ENCODE measurements at places on chromosomes 1 and 21. TPM values are rescaled to one million over a fixed set of nuclear protein-coding genes. Genes with fewer than 3 reads are reported as not detected.

NFYC gene
- total RNA-seq, result 44.4 TPM

GBP1 gene
- total RNA-seq, result 4.9 TPM

VCAM1 gene
- 0.27 TPM for total RNA-seq

OR2M3 gene
- not detected for total RNA-seq

NRDC gene
- 54.8 TPM for total RNA-seq

TARS2 gene
- total RNA-seq, result 35.7 TPM

ATP1A4 gene
- total RNA-seq, result not detected

AIM2 gene
- total RNA-seq, result 9.0 TPM

ALDH9A1 gene
- 81.9 TPM for total RNA-seq

NAV1 gene
- 22.3 TPM for total RNA-seq

ABL2 gene
- 63.3 TPM for total RNA-seq

DCDC2B gene
- total RNA-seq, result not detected

PLK3 gene
- total RNA-seq, result 34.2 TPM

CAMK2N1 gene
- total RNA-seq, result 6.0 TPM

KRTAP13-4 gene
- total RNA-seq, result not detected

HRNR gene
- total RNA-seq, result not detected

MARK1 gene
- total RNA-seq, result 3.4 TPM

GPR61 gene
- not detected for total RNA-seq

KRTAP13-2 gene
- total RNA-seq, result not detected

ASPM gene
- 59.8 TPM for total RNA-seq

ITLN2 gene
- total RNA-seq, result 0.15 TPM

RPTN gene
- total RNA-seq, result not detected

MFAP2 gene
- total RNA-seq, result 131 TPM

GSTM5 gene
- not detected for total RNA-seq

PTPN7 gene
- not detected for total RNA-seq

KCNJ15 gene
- total RNA-seq, result 0.19 TPM

PRKAA2 gene
- total RNA-seq, result 2.0 TPM

PTPN22 gene
- 1.7 TPM for total RNA-seq

RIPPLY3 gene
- not detected for total RNA-seq

XCL1 gene
- total RNA-seq, result 0.98 TPM

LCE2B gene
- not detected for total RNA-seq

All from A375 (cell line).